D341Med (cell line): ENCODE measurements at places on chromosomes 12 and 14.

GRCh38 chr12:62692884-62693283 is 226.3 kb downstream of the MON2 start:
- no peak for DNase-seq

DNA sequence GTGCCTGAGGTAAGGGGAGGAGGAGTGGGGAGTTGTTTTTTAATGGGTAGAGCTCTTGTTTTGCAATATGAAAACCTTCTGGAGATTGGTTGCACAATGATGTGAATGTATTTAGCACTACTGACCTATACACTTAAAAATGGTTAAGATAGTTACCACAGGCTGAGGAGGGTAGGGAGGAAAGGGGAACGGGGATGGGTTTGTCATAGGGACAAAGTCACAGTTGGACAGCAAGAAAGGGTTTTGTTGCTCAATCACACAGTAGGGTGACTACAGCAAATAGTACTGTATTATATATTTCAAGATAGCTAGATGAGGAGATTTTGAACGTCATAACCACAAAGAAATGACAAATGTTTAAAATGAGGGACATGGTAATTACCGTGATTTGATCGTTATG is 1562.4 kb downstream of the AACS start:
- no peak for DNase-seq

GRCh38 chr12:45303945-45304344 is 88.0 kb downstream of the ANO6 start:
- no peak for DNase-seq

DNA sequence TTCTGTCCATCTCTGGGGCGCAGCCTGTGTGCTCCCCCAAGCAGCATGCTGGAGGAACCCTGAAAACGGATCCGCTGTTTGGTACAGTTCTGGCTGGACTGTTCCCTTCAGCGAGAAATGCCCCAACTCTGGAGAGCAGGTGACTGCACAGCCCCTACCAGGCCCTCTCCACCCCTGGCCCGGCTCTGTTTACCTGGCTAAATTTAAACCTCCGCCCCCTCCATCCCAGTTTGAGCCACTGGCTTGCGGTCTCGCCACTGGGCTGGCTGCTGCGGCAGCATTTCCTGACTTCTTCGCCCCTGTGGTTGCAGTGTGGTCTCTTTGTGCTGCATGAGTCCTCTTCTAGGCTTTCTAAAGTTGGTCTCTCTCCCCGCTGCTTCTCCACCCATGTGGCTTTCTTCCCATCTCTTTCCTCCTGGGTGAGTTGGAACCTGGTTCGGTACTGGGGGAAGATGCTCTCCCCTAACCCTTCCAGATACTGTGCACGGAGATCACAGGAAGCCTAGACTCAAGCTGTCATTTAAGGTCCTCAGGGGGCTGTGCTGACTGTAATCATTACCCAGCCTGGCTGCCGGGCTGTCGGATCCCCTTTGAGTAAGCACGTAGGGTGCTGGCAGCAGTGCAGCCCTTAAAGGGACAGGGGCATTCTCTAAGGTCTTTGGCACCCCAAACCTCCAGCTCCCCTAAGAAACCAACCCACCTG is 60.6 kb downstream of the FBXL14 start:
- DNase-seq, result no peak

DNA sequence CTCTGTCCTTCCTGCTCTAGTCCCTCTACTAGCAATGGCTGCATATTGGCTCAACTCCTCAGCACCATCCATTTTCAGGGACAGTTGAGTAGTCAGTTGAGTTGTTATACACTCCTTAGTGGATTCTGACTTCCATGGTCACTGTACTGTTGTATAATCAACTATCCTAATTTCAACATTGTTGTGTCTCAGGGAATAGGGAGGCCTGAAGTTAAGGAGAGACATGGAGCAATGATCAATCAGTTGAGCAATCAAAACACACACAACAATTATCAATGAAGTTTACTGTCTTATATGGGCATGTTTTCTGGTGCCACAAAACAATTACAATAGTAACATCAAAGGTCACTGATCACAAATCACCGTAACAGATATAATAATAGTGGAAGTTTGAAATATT is 255.9 kb downstream of the KCNC2 start:
- DNase-seq, result no peak

- DNase-seq, result no peak
Observed at GRCh38 chr14:102883089-102883541, 39.3 kb upstream of the AMN start.

GRCh38 chr12:8914716-8915526 is 612 bp downstream of the PHC1 start:
- DNase-seq, result peak; percentile 80

DNA sequence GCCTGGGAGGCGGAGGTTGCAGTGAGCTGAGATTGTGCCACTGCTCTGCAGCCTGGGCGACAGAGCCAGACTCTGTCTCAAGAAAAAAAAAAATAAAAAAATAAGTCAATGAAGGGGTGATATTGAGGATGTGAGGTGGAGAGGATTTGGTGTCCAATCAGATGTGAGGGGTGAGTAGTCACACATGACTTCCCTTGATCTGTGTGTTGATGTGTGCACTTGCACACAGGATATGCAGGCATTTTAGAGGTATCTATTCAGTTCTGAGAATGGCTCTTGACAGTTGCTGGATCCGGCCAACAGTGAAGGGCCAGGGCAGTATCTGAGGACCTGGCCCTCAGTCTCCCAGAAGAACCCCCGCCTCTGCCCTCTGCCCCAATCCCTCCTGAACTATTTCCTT is 7.8 kb upstream of the SP7 start:
- DNase-seq, result no peak

- no peak for DNase-seq
Observed at GRCh38 chr12:56645201-56645716, 525 bp downstream of the ATP5F1B start.

DNA sequence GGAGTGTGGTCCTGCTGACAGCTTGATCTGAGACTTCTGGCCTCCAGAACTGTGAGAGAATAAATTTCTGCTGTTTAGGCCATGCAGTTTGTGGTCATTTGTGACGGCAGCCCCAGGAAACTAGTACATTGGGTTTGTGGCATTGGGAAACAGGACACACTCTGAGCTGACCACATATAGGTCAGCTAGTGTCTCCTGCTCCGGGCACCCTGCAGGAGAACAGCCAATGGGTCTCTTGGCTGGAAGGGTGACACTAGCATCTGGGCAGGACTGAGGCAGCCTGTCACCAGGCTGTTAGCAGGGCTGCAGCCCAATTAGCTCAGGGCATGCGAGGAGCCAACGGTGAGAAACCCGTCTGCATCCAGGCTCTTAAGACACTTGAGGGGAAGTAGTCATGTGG is 83.2 kb downstream of the PITPNM2 start:
- no peak for DNase-seq

GRCh38 chr12:82625523-82625922 is 61.2 kb upstream of the TMTC2 start:
- no peak for DNase-seq

GRCh38 chr12:5875851-5876250 is 69.2 kb downstream of the ANO2 start:
- no peak for DNase-seq

DNA sequence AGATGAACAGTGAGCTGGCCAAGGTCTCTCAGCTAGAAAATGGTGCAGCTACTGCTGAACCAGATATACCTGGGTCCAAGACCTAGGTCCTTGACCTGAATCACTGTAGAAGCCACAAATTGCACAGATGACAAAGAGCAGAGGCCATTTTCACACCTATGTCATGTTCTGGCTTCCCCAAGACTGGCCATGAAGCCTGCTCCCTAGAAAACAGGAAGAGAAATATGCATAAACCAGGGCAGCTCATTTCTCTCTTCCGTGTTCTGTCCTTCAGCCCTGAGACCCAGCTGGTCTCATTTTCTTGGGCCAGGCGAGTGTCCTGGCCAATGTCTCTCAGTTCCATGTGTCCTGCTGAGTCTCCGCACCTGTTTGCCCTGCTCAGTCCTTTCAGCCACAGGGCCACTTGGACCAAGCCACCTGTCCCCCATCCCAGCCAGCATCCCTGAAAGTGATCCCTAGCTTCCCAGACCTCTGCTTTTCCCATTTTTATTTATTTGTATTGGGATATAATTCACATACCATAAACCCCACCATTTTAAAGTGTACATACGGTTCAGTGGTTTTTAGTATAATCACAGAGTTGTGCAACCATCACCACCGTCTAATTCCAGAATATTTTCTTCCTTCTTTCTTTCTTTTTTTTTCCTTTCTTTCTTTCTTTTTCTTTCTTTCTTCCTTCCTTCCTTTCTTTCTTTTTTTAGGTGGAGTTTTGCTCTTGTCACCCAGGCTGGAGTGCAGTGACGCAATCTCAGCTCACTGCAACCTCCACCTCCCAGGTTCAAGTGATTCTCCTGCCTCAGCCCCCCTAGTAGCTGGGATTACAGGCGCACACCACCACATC is 27.0 kb downstream of the P2RX7 start:
- no peak for DNase-seq

DNA sequence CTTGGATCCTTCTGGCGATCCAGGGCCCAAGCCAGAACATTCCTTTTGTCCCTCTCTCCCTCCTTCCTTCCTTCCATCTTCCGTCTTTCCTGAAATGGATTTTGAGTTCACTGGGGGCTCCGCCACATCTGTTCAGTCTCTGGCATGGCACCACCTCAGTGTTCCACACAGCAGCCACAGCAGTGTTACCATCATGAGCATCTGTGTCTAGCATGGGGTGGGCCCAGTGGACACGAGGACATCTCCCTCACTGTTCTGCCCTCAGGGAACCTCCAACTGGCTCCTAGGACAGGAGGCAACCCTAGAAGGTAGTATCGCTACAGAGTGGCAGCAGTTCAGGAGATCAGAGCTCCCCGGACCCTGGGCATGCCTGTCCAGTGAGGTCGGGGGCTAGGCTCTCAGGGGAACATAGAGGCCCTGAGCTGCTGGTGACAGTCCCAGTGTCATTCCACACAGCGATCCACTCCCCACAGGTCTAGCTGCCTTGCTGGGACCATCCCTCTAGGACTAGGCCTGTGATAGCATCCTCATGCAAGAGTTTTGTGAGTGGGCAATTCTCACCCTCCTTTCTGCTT is 59.0 kb downstream of the GALNT16 start:
- no peak for DNase-seq

DNA sequence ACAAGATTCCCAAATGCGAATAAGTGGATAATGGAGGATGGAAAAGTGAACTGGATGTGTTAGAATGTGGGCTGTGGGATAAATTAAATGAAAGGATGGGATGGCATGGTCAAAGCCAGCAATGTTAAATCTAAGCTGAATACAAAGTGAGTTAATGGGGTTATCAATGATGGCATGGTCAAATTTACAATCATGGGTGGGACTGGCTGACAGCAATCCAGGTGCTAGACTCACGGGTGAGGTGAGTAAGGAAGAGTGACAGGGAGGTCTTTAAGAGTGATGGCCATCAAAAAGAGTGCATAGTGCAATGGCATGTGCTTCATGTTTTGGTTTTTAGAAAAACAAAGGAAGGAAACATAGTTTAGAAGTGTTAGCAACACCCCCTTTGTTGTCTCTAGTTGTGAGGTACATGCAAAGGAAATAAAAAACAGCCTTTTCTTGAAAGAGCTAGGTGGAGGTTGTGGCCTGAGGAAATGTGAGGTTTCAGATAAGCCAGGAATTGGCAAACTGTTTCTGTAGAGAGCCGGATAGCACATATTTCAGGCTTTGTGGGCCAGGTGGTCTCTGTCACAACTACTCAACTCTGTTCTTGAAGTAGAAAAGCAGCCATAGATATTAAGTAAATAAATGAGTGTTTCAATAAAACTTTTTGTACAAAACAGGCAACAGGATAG is 328.7 kb downstream of the RPL10L start:
- DNase-seq, result no peak

DNA sequence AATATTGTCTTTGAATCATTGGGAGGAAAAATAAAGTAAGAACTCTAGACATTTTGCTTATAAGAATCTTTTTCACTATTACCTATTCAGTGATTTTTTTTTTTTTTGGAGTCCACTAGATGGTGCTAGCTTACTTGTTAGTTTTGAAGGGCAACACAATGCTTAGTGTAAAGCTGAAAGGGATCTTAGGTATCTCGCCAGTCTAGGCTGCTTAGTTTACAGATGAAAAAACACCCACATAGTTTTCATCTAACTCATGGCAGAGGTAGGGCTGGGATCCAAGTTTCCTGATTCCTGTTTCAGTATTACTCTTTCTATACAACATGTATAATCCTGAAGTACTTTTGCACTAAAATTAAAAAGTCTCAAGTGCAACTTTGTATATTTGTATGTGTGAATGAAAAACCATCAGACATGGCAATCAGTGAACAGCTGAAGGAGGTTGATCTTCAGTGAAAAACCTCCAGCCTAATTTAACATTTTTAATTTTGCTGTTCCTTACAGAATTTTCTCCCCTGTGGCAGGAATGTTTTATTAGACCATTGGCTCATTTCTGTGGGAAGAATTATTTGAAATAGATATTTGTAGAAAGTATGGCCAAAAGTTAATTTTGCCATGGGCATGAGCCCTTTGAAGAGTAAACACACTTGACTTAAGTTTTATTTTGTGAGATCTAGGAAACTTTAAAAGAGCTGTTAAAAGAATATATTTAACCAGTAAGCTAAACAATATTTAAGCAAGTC is 40.7 kb downstream of the LRRIQ1 start:
- peak; percentile 51 for DNase-seq

GRCh38 chr12:68613209-68613904 is 2.7 kb downstream of the RAP1B start:
- DNase-seq, result no peak

GRCh38 chr12:122422730-122423257 is 325 bp upstream of the CLIP1 start:
- DNase-seq, result peak; percentile 68

- no peak for DNase-seq
Observed at GRCh38 chr12:54138219-54138618, 50.6 kb downstream of the SMUG1 start.

GRCh38 chr12:83826112-83826511 is 1086.5 kb downstream of the SLC6A15 start:
- peak; percentile 61 for DNase-seq

GRCh38 chr12:46785382-46785781 is 40.4 kb downstream of the SLC38A4 start:
- no peak for DNase-seq

- peak; percentile 14 for DNase-seq
Observed at GRCh38 chr12:53048780-53049401, 974 bp upstream of the TNS2 start.

- DNase-seq, result no peak
Observed at GRCh38 chr12:62847709-62848108, 87.2 kb downstream of the PPM1H start.

GRCh38 chr14:20477211-20477876 is 8.1 kb downstream of the PNP start:
- no peak for DNase-seq

DNA sequence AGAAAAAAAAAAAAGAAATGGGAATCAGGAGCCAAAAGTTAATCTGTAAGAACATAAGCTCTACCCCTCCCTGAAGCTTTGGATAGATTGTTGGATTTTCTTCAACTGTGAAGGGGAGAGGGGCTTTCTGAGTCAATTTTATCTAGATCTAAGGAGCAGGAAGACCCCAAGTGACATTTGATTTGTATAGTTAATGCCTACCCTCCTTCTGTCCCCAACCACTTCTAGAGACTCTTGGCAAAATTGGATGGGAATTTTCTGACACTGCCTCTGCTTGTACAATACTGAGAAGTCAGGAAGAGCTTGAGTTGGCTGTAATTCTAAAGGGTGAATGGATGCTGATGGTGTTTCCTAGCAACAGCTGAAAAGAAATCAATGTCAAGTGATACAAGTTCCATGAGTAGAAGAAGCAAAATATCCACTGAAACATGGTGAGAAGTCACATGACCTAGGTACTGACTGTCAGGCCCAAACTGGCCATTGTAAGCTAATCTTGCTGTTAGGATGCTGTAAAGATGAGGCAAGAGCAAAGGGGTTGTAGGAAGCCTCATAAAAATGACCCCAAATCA is 42.2 kb downstream of the NDUFA12 start:
- no peak for DNase-seq
